Kidney tubule cell (primary cell): ENCODE measurements at places on chromosomes 5 and 9.

- DNase-seq: peak; percentile 76
Observed at GRCh38 chr5:133944263-133945185, 23.9 kb downstream of the C5orf15 start.

DNA sequence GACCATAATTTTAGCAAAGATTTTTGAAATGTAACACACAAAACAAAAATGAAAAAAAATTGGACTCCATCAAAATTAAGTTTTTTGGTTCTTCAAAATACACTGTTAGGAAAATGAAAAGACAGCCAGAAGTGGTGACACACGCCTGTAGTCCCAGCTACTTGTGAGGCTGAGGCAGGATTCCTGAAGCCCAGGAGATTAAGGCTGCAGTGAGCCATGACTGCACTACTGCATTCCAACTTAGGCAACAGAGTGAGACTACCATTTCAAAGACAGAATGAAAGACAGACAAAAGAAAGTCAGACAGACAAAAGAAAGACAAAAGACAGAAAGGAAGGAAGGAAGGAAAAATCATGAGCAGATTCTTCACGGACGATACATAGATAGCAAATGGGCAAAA is 7.5 kb downstream of the DIAPH1 start:
- DNase-seq: peak; percentile 71

DNA sequence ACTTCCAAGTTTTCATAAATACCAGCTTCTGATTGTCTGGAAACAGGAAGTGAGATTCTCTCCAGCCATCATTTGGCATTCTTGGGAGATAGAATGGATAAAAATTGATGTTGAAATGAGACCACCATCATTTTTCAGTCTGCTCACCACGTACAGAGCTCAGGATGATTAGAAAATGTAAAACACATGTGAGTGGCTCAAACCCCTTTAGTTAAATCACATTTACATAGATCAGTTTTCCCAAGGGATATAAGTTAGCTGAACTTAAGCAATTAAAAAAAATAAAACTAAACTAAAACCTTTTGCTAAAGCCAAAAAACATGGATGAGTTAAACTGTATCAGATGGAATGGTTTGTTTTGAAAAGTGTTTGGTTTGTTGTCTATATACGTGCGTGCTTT is 37.1 kb upstream of the GDNF start:
- no peak for DNase-seq

DNA sequence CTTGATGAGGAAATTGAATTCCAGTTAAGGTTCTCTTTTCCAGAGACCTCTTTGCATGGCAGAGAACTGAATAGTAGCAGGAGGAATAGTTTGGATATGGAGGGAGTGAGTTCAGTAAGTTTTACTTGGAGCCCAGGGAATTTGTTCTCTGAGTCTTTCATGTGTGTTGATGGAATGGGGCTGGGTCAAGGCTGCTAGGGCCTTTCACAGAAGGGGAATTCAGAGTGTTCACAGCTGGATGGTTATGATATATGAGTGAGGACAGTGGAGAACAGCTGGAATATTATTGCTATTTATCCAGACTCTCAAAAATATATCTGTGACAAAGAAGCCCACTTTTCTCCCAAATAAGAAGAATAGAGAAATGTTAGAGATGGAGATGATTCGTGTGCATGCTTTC is 372.8 kb downstream of the PLK2 start:
- DNase-seq: peak; percentile 25

DNA sequence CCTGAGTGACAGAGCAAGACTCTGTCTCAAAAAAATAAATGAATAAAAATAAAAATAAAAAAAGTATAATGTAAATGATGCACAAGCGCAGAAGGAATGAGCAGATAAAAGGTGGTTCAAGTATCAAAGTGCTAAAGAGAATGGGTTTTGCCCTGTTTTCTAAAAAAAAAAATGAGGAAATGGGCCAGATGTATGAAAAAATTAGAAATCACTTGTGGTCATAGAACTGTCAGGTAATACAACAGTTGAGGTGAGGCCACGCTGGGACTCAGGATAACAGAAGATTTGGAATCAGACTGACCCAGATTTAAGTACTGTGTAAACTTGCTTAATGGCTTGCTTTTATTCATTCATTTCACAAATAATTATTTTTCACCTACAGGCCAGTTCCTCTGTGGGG is 69.8 kb downstream of the MAPKAP1 start:
- DNase-seq: no peak

GRCh38 chr9:106866243-106866642 is 3.3 kb downstream of the ZNF462 start:
- DNase-seq: no peak

DNA sequence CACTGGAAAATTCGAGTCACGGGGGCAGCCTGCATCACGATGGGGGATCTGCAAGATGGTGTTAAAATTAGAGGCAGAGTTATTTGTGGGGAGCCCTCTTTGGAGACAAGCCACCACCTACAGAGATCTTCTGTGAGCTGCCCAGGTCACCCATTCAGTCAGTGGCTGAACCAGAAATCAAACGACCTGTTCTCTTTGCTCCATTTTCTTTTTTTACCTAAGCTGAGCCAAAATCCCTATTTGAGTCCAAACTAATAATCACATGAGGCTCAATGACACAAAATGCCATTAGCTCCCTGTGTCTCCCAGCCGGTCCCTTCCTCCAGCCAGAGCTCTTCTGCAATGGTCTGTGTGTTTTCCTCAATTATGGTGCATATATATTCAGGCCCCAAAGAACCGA is 394.2 kb downstream of the AGTPBP1 start:
- no peak for DNase-seq

DNA sequence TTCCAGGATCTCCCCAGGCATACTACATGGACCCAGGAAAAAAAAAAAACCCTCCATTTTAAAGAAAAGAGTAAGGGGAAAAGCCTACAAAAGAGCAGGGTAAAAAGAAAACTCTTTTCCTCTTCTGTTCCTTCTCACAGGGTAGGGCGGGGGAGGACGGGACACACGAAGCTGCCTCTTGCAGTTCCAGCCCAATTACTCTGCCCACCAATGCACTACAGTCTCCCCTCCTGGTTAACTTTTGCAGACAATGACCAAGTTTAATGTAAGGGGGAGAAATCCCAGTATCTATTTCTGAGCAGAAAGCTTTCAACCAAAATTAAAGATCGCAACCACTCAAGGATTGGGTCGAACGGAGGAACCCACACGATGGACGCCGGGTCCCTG is 1.3 kb downstream of the BRD3 start:
- peak; percentile 20 for DNase-seq

GRCh38 chr5:39919876-39920275 is 495.1 kb upstream of the DAB2 start:
- no peak for DNase-seq

DNA sequence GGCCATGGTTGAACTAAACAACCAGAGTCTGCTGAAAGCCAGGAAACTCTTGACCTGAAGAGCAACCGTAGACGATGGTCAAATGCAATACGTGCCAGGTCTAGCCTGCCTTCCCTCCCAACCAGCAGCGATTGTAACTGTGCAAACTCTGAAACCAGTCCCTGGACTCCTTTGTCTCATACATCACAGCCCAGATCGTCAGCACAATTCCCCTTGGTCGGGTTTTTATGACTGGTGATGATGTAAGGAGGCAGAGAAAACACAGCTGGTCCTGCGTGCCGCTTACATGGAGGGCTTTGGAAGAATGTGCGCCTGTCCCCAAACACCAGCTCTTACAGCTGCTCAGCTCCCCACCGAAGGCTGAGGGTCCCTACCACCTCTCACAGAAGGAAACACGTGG is 24.6 kb downstream of the SMIM23 start:
- DNase-seq: no peak

DNA sequence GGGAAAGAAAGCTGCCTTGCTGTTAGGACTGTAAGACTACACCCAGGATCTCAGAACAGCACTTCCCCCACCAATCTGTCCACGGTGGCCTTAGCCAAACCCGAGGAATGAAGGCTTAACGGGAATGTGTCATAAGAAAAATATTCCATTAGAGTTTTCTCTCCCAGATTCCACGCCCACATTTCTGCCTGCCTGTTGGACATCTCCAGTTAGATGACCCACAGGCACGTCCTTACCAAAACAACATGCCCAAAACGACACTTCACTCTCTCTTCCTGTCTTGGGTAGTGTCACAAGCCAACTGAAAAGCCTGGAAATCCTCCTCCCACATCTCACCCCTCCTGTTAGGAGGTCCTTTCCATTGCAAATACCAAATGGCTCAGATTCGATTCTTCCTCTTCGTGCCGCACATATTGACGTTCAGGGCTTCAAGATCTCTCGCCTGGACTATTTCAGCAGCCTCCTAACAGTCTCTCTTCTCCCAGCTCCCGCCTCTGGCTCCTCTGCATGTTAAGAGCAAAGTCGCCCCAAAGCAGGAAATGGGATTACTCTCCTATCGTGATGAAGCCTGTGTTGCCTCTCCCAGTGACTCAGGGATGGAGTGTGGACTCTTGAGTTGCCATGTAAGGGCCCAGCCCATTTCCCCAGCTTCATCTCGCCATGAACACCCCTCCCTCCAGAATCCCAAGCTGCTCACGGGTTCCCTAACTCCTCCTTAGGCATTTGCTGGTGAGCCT is 159.3 kb downstream of the NR3C1 start:
- peak; percentile 98 for DNase-seq

GRCh38 chr9:96015876-96016686 is 140.6 kb downstream of the ERCC6L2 start:
- peak; percentile 50 for DNase-seq

- peak; percentile 56 for DNase-seq
Observed at GRCh38 chr9:26744191-26744965, 148.2 kb downstream of the CAAP1 start.

GRCh38 chr5:116520771-116521170 is 53.9 kb downstream of the SEMA6A start:
- no peak for DNase-seq

DNA sequence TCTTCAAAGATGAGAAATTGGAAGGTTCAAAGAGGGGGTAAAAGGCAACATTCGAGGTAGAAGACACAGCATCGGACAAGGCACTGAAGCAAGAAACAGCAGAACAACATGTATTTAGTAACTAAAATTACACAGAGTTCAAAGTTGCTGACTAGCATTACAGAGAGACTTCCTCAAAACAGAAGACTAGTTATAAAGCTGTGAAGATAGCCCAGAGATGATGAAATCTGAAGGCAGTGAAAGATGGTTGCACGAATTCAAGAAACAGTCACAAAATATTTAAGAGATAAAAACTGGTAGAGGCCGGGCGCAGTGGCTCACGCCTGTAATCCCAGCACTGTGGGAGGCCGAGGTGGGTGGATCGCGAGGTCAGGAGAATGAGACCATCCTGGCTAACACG is 16.3 kb downstream of the MAPKAP1 start:
- DNase-seq: no peak

GRCh38 chr9:115494393-115494792 is 376.4 kb upstream of the TNC start:
- no peak for DNase-seq

- no peak for DNase-seq
Observed at GRCh38 chr9:76192013-76192412, 202.2 kb downstream of the RFK start.

- no peak for DNase-seq
Observed at GRCh38 chr5:88833371-88834130, 49.4 kb downstream of the MEF2C start.

DNA sequence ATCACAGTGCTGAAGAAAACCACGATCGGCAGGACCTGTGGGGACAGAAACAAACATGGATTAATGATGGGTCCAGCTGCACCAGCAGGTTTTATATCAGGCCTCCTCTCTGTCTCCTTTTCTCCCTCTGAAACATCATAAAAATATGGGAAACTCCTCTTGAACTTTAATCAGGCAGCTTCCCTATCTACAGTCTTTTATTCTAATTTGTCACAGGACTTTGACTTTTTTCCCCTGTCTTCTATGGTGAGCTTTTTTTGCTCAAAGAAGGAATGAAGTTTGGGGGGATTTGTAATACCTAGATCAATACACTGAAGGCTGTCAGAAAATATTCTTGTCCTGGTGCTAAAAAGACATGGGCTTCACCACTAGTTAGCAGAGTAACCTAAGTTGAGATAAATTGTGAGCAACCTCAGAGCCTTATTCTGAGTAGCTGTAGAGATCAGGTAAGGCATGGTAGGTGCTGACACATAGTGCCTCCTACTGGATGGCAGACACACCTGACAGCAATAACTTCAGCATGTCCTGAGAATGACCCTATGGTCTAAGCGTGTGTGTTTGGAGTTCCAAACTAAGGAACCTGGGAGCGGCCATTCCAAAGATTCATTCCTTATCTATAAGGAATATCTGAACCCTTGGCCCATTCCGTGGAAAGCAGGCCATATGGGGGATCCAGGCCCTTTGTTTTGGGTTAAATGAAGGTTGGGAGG is 46.2 kb downstream of the SLC28A3 start:
- no peak for DNase-seq

DNA sequence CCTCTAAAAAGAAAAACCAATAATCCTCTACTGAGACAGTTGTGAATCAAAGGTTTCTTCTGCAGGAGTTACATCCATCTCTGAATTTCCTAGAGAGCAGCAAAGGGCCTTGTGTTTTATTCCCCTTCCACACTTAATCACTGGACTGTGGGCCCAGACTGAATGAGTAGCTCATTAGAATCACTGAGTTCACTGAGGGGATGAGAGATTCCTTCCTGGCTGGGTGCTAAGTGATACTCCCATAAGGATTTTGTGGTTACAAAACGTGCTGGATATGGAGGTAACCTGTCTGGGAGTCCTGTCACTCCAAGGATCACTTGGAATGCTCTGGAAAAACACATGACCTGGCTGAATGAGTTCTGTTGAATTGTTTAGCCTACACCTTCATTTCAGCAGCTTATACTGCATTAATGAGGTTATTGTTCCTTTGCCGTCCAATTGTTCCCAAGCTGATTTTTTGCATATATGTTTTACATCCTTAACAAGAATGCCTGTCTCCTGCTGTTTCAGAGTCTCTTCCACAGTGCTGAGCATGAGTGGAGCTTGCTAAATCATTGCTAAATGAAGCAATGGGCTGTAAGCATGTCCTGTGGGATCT is 82.9 kb downstream of the MEF2C start:
- DNase-seq: peak; percentile 86

- DNase-seq: no peak
Observed at GRCh38 chr9:99572567-99572966, 249.1 kb upstream of the NR4A3 start.

DNA sequence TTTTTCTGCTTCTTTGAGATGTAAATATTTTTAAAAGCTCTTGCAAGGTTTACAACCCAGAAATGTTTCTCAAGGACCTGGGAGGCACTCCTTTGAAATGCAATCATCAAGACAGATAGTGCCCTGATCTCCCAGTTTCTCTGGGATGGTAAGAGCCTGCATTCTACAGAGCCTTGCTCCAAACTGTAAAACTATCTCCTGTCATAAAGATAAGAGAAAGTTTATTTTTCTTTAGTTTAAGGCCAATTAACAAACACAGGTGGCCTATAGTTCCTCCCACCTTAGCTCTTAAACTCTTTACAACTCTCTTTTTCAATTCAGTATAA is 1231.1 kb upstream of the NUDT12 start:
- no peak for DNase-seq

- DNase-seq: no peak
Observed at GRCh38 chr5:128613766-128614165, 75.7 kb upstream of the FBN2 start.

DNA sequence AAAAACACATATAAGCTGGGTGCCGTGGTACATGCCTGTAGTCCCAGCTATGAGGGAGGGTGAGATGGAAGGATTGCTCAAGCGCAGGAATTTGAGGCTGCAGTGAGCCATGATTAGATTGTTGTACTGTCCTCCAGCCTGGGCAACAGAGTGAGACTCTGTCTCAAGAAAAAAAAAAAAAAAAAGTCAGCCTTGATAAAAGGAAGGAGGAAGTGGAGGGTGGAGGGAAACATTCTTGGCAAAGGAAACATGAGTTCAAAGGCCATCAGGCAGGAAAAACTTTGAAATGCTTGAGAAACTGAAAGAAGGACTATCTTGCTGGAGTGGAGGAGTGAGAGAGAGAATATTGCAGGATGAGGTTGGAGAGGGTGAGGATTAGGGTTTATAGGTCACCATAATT is 18.3 kb upstream of the ANKHD1 start:
- no peak for DNase-seq
